ENCODE measurements at places on chromosomes 2 and 18.

- no peak for DNase-seq
Observed at GRCh38 chr2:128249555-128249954, 69.1 kb downstream of the HS6ST1 start.

- no peak for DNase-seq
Observed at GRCh38 chr2:72961036-72961720, 43.9 kb downstream of the EMX1 start.

GRCh38 chr2:14735696-14736095 is 103.2 kb downstream of the LRATD1 start:
- DNase-seq, result no peak

- no peak for DNase-seq
Observed at GRCh38 chr2:59182249-59182648, 941.1 kb upstream of the FANCL start.

- no peak for DNase-seq
Observed at GRCh38 chr2:203469546-203469945, 65.6 kb downstream of the RAPH1 start.

DNA sequence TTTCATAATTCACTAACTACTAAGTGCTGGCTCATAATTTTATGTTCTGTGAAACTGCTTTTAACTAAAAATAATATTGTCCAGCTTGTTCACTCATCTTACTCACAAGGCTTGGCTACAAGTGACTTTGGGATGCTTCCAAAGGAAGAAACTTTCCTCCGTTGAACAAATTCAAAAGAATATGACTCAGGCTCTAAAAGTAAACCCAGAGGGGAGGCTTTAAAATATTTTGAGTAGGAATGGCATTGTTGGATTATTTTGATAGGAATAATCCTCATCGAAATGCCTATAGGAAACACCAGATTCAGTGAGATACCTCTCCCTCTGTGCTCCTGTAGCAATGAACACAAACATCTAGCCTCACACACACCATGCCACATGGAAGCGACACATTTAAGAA is 25.2 kb upstream of the TLK1 start:
- DNase-seq, result no peak

DNA sequence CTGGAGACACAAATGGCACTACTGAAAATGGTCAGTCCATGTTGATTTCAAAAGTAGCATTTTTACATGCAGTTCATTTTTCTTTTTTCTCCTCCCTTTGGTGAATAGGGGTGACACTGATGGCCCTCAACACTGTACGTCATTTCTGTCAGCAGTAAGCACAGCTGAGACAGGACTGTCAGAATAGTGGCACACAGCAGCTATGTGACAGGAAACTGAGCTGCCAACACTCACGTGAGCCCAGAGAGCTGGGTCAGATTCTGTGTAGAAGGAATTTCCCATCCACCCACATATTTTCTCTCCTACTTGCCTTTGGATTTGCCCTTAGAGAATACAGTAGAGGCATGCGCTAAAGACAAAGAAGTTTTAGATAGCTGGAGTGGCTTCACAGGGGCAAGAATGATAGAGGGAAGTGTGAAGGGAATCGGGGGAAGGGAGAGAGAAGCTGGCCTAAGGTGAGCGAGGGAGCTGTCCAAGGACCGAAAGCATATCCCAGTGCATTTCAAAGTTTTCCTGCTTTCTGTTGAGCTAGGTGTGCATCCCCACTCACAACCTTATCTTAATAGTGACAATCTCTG is 476.6 kb downstream of the CNTNAP5 start:
- peak; percentile 30 for DNase-seq

GRCh38 chr2:61410185-61410584 is 60.7 kb downstream of the USP34 start:
- DNase-seq, result no peak

DNA sequence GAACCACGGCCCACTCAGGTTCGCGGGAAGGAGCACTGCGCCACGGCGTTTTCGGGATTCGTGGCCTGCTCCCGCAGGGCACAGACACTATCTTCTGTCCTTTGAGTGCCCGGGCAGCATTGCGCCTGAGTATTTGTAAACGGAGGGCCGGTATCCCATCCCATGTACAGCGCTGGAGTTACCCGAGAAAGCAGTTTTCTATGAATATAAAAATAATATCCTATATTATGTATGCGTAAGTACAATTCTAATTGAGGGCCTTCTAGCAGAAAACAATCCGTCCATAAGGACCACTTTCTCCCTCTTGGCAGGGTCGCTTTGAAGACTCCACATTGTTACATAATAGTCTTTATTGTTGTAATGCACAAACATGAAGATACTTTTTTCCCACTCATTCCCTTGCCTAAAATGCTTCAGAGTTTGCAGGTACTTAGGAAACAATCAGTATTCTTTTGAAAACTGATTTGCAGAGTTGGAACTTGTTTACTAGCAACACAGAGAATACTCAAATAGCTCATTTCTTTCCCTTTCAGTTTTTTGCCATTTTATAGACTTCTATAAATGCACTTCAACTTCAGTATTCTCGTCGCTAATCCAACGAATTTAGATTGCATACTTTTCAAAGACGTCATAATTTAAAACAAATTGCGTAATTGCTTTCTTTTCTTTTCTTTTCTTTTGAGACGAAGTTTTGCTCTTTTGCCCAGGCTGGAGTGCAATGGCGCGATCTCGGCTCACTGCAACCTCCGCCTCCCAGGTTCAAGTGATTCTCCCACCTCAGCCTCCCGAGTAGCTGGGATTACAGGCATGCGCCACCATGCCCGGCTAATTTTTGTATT is 1.0 kb upstream of the REV1 start:
- DNase-seq, result no peak

DNA sequence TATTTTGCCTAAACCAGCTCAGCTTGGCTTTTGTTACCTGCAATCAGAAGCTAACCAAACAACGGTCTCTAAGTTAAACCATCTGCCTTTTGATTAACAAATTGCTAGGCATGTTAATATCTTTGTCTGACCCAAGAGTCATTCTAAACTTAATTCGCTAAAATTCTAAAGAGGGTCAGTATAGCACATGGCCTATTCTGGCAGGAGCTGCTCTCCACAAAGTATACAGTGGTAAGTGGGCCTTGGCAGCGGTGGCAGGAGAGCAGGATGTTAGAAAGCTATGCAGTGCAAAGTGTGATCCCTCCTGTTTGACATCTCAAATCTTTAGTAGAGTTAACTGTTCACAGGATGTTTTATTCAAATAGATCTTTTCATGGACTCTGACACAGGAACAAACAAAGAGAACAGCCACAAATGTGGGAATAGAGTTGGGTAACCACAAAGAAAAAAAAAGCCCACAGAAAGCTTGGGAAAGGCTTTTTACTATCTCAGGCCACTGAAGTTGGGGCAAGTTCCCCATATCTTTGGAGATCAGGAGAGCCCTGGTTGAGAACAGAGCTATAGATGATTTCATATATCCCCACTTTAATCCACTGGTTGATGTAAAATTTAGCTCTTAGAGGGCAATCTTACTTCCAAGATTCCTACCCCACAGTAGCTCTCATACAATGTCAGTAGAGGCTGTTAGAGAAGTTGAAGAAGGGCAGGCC is 10.6 kb downstream of the CFAP210 start:
- no peak for DNase-seq

- DNase-seq, result no peak
Observed at GRCh38 chr2:127586746-127587295, 51.3 kb downstream of the MYO7B start.

DNA sequence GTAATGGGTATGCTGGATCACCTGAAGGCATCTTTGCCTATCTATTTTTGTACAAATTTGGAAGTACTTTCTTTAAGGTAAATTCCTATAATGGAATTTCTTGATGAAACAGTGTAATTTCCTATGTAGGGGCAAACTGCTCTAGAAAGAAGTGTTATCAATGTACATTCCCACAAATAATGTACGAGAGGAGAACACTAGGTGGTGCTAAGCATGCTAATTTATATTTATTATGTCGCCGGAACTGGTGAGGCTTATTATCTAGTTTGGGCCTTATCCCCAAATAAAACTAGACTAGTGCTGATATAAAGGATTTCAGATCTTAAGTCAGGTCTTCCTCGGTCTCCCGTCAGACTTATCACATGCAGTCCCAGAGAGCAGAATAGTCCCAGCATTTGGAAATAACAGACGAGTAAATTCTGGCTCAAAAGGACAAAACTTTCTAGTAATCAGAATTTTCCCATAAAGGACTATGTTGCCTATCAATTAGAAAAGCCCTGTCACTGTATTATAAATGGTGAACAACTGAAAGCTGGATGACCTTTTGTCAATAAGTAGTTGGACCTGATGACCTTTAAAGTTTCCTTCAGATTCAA is 86.9 kb upstream of the RBBP8 start:
- DNase-seq, result no peak

- DNase-seq, result no peak
Observed at GRCh38 chr2:188983427-188984064, 9.4 kb downstream of the COL3A1 start.

DNA sequence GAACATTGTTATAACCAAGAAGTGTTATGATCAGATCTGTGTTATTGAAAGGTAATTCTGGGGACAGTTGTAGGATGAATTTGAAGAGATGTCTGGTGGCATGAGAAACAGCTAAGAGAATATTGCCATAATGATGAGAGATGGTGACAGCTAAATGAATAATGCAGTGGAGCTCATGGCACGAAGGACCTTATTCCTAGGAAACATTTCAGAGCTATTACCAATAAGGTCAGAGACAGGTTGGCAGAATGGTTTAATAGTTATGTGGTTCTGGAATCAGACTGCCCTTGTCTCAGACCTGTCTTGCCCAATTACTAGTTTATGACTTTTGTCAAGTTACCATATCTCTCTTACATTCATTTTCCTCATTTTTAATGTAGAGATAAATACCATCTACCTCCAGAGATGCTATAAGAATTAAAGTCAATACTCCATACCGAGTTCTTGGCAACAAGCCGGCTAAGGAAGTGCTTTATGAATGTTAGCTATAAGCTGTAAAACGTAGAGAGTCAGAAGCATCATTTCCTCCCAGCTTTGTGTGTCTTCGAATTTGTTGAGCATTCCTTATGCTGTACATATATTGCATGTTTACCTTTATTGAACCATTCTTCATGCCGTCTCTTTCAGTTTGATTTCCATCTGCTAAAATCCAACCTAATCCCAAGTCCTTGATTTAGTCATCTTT is 73.6 kb upstream of the COL5A2 start:
- DNase-seq, result no peak

GRCh38 chr2:29374823-29375222 is 259.6 kb downstream of the CLIP4 start:
- DNase-seq, result no peak

- no peak for DNase-seq
Observed at GRCh38 chr2:149953627-149954026, 366.1 kb upstream of the MMADHC start.

- DNase-seq, result no peak
Observed at GRCh38 chr2:56210291-56210690, 26.5 kb downstream of the CCDC85A start.
